Pancreas (tissue), 10 donors: ENCODE measurements at places on chromosomes 13 and 19. TPM values are rescaled to one million over a fixed set of nuclear protein-coding genes. Genes with fewer than 3 reads are reported as not detected.

DNA sequence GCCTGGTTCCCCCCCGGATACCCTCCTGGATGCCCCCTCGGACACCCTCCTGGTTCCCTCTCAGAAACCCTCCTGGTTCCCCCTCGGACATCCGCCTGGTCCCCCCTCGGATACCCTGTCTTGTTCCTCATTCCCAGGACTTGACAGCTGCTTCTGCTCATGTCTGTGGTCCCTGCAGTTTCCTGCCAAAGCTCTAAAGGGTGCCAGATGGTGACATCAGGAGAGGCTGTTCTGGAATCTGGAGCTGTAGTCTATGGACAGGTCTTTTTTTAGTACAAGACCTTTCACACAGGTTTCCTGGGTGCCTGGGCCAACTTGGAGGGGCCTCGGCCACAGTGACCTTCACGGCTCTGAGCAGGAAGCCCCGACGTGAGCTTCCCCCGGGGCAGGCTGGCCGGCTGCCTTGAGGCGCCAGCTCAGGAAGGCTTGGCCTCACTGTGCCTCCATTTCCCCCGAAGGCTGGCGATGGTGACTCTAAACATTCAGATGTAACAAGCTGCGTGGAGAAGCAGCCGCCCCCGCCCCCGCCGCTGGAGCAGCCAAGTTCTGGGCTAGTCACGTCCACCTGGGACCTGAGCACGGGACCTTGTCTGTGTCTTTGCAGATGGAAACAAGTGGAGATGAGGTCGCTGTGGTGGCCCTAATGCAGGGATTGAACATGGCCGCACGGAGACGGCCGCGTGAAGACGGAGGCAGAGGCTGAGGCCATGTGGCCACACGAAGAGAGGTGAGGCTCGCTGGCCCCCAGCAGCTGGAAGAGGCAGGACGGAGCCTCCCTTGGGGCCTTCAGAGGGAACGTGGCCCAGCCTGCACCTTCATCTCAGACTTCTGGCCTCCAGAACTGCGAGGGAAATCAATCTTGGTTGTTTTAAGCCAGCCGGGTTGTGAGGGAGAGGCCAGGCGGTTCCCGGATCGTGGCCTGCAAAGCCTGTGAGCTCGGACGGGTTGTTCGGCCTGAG, 12.7 kb downstream of the SGTA start:
- no peak for DNase-seq

- DNase-seq: peak; percentile 79
Measured at GRCh38 chr19:13195678-13196077, 45.5 kb downstream of the IER2 start.

- peak; percentile 73 for DNase-seq
Measured at GRCh38 chr13:104571161-104571892, 1505.1 kb upstream of the SLC10A2 start.

GRCh38 chr13:30504081-30504480, 38.3 kb upstream of the HMGB1 start:
- DNase-seq: no peak

GRCh38 chr13:101892296-101892695, 439.8 kb downstream of the ITGBL1 start:
- DNase-seq: no peak

DNA sequence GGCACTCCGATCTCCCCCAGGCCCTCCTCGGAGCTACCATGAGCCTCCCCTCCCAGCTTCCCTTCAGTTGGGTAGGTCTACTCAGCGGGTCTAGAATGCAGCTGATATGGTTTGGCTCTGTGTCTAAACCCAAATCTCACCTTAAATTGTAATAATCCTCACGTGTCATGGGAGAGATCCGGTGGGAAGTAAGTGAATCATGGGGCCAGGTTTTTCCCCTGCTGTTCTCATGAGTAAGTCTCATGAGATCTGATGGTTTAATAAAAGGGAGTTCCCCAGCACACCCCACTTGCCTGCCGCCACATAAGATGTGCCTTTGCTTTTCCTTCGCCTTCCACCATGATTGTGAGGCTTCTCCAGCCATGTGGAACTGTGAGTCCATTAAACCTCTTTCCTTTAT, 14.5 kb upstream of the DOCK9 start:
- DNase-seq: no peak

- no peak for DNase-seq
Measured at GRCh38 chr13:106599875-106600797, 32.2 kb upstream of the ARGLU1 start.

CYP4F12 gene
- 0.59 TPM for total RNA-seq

BLVRB gene
- total RNA-seq: 24.1 TPM
